ENCODE measurements at places on chromosomes 7 and 10.

GRCh38 chr7:139874302-139874629 lies 45.2 kb downstream of the TBXAS1 start:
- no peak for DNase-seq

DNA sequence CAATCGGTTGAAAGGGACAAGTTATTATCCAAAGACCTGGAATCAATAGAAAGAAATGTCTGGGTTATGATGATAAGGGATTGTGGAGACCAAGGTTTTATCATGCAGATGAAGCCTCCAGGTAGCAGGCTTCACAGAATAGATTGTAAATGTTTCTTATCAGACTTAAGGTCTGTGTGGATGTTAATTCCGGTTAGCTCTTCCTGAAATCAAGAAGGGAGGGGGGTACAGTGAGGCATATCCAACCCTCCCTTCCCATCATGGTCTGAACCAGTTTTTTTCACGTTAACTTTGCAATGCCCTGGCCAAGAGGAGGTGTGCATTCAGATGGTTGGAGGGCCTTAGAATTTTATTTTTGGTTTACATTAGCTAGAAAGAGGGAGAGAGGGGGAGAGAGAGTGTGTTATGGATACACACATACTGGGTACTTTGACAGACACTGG lies 9.8 kb upstream of the LRRC61 start:
- DNase-seq = no peak

DNA sequence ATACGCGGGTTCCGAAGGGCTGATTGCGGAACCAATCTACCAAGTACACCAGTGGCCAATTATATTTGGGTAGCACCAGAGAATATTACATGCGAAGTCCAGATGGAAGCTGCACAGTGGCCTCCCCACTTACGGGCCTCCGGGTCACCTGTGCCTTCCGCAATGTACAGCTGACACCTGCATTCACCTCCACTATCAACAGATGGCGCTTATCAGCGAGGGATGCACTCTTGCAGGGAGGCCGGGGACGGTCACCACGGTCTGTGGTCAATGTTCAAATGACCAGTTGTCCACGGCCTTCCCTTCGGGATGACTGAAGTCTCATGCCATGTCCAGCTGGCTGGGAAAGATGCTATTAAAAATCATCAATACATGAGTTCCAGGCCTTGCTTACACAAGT lies 47.6 kb downstream of the SLIT1 start:
- DNase-seq = no peak

DNA sequence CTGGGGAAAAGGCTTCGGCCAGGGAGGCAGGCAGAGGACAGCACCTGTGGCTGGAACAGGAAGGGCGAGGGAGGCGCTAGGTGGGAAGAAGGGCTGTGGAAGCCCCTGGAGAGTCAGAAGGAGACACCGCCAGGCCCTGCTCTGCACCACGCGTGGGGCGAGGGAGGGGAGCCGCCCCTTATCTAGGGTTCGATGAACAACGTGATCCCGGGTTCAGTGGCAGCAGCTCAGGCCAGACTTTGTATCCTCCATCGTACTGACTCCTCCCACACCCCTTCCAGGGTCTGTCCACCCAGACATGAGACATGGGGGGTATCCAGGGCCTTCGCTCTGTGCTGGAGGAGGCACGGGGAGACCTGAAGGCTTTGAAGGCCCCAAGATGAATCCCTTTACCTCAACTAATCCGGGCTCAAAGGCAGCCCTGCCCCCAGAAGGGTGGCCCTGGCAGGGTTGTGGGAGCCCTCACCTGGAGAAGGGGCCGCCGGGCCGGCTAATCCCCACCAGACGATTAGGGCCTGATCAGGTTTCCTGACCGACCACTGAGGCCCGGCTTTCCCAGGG lies 110.8 kb downstream of the PDGFA start:
- no peak for DNase-seq

- DNase-seq = no peak
Observed at GRCh38 chr10:8296734-8297101, 242.2 kb downstream of the GATA3 start.

- DNase-seq = no peak
Observed at GRCh38 chr10:49568235-49568634, 29.3 kb upstream of the ERCC6 start.

GRCh38 chr7:70533614-70534013 lies 598.3 kb upstream of the GALNT17 start:
- no peak for DNase-seq

DNA sequence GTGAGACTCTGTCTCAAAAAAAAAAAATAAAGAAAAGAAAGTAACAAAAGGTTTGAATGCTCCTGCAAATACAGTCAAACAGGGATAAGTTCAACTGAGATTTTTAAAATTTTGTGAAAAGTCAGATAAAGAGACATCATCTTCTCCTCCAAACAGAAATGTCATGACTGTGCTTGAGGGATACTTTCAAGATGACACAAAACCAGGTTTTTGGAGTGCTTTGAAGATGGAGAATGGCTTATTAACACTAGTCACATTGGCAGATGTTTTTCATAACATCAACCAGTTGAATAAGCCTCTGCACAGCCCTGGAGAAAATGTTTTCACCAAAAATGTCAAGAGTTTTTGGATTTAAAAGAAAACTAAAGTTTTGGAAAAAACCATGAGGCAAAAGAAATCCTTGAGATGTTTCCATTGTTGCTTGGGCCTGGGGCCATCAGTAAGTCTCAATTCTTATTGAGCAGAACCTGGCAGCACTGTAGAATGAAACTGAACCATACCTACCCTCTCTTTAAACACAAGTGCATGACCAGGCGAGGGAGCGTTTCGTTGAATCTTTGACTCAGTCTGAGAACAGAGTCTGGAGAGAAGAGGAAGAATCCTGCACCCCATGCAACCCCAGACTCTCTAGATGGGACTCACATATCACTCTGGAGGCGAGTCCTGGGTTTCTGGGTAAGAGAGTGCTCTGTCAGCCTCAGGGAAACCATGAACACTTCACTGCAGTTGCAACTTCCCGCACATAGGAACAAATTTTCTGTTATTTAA lies 37.4 kb upstream of the PRKCQ start:
- DNase-seq = no peak

All from T-helper 9 cell (primary cell).